Thoracic aorta endothelial cell (primary cell): ENCODE measurements at places on chromosomes 16 and 17. TPM values are rescaled to one million over a fixed set of nuclear protein-coding genes. Genes with fewer than 3 reads are reported as not detected.

WNT9B gene
- not detected in 2 replicates for total RNA-seq

QPRT gene
- total RNA-seq: 0.07 TPM in 1 of 2 replicates, not detected in the other

MYO15A gene
- 0.22 and 0.27 TPM in 2 replicates for total RNA-seq

GPR142 gene
- total RNA-seq: not detected in 2 replicates

FN3K gene
- total RNA-seq: 3.7 and 4.9 TPM in 2 replicates
